Adrenal gland (tissue), 19 donors: ENCODE measurements at places on chromosomes 3 and 15. TPM values are rescaled to one million over a fixed set of nuclear protein-coding genes. Genes with fewer than 3 reads are reported as not detected.

- H3K36me3 ChIP-seq = peaks cover 80% of the 10 kb centered on the region
- H3K4me3 ChIP-seq = no peak overlapping the region
- DNase-seq = peak; percentile 13
Observed at GRCh38 chr3:38131621-38132369, 5.1 kb downstream of the ACAA1 start.

DNA sequence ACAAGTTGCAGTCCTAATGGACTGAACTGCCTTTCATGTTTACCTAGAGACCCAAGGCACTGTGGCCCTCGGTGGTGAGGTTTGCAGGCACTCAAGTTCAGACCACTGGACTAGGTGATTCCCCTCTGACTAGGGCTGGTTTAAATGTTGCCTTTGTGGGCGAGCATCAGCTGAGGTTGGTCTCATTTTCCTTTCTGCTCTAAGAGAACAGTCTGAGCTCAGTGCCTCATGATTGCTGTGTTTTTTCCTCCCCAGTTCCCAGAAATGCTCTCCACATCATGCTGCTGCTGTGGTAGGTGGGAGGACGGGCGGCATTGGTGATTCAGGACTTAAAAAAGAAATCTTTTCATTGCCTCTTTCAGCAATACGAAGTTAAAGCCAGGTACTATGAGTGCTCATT is 237.2 kb downstream of the MBNL1 start:
- no peak overlapping the region for H3K4me3 ChIP-seq
- no peak for DNase-seq
- no peaks in the 10 kb centered on the region for H3K27me3 ChIP-seq
- H3K4me1 ChIP-seq = no peaks in the 10 kb centered on the region
- no peak overlapping the region for H3K27ac ChIP-seq
- H3K36me3 ChIP-seq = no peaks in the 10 kb centered on the region

- no peaks in the 10 kb centered on the region for H3K27me3 ChIP-seq
- no peak for DNase-seq
- no peaks in the 10 kb centered on the region for H3K36me3 ChIP-seq
- H3K4me3 ChIP-seq = no peak overlapping the region
- H3K4me1 ChIP-seq = peaks cover 17% of the 10 kb centered on the region
- no peak overlapping the region for H3K27ac ChIP-seq
Observed at GRCh38 chr3:37593796-37594195, 267.9 kb upstream of the CTDSPL start.

GRCh38 chr3:171255236-171255806 is 204.9 kb downstream of the TNIK start:
- peaks cover 4% of the 10 kb centered on the region for H3K4me1 ChIP-seq
- no peak for DNase-seq
- H3K27me3 ChIP-seq = no peaks in the 10 kb centered on the region
- no peak overlapping the region for H3K4me3 ChIP-seq
- no peaks in the 10 kb centered on the region for H3K36me3 ChIP-seq

DNA sequence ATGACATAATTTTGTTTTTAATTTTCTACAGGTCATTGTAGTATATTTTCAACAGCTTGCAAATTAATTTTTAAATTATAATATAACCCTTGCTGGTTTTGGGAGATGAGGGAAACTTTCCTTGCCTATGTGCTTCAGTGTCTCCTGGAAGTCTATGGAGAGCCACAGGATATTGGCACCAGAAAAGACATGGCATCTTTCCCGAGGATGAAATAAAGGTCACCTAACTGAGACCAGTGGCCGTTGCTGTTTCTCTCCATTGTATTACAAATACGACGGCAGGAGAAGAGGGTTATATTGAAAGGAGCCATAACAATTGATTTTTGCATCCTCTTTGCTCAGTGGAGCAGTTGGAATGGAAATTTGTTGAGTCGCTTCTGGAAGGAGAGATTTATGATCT is 19.9 kb upstream of the AQP9 start:
- no peak for DNase-seq
- H3K4me3 ChIP-seq = no peak overlapping the region
- H3K27me3 ChIP-seq = no peaks in the 10 kb centered on the region
- H3K27ac ChIP-seq = no peak overlapping the region
- H3K36me3 ChIP-seq = no peaks in the 10 kb centered on the region

- no peak overlapping the region for H3K27ac ChIP-seq
- no peaks in the 10 kb centered on the region for H3K27me3 ChIP-seq
- H3K36me3 ChIP-seq = no peaks in the 10 kb centered on the region
- DNase-seq = no peak
- H3K4me3 ChIP-seq = no peak overlapping the region
Observed at GRCh38 chr3:113607219-113607596, 74.9 kb downstream of the SIDT1 start.

DNA sequence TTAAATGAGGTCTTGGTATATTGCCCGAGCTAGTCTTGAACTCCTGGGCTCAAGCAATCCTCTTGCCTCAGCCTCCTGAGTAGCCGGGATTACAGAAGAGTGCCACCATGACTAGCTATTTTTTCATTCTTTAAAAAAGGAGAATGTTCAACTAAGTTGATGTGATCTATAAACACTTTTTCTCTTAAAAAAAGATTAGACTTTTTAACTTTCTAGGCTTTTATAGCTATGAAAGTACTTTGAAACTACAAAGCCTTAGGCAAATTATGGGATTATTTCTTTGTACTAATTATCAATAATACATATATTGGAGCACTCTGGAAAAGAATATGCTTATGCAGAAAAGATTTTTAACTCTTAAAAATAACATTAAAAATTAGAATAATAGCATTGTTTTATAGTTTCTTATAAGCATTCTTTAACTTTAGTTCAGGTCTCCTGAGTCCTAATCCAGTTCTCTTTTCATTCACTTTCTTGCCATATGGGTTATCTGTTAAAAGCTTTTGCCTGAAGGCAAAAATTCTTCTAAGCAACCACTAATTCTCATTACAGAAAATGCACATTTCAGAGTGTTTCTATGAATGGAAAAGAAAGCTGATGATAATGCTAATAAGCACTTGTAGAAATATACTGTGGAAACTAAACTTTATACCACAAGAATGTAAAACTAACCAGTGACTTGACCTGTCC is 87.8 kb downstream of the DPPA2 start:
- DNase-seq = no peak
- no peaks in the 10 kb centered on the region for H3K4me1 ChIP-seq

- no peaks in the 10 kb centered on the region for H3K27me3 ChIP-seq
- H3K27ac ChIP-seq = no peak overlapping the region
- H3K36me3 ChIP-seq = no peaks in the 10 kb centered on the region
- H3K4me1 ChIP-seq = no peaks in the 10 kb centered on the region
- no peak overlapping the region for H3K4me3 ChIP-seq
Observed at GRCh38 chr3:15439476-15439875, 12.1 kb downstream of the EAF1 start.

GRCh38 chr3:44108481-44108880 is 133.2 kb upstream of the TOPAZ1 start:
- no peak overlapping the region for H3K27ac ChIP-seq
- no peaks in the 10 kb centered on the region for H3K4me1 ChIP-seq
- no peaks in the 10 kb centered on the region for H3K36me3 ChIP-seq
- no peak overlapping the region for H3K4me3 ChIP-seq

DNA sequence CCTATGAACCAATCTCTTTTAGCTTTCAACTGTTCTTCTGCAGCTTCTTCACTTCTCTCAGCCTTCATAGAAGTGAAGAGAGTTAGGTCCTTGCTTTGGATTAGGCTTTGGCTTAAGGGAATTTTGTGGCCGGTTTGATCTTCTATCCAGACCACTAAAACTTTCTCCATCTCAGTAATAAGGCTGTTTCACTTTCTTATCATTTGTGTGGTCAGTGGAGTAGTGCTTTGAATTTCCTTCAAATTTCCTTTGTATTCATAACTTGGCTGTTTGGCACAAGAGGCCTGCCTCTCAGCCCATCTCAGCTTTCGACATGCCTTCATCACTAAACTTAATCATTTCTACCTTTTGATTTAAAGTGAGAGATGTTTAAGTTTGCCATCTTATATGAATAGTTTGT is 21.7 kb downstream of the DZIP1L start:
- DNase-seq = no peak
- H3K36me3 ChIP-seq = no peaks in the 10 kb centered on the region
- H3K4me1 ChIP-seq = no peaks in the 10 kb centered on the region
- no peaks in the 10 kb centered on the region for H3K27me3 ChIP-seq

DNA sequence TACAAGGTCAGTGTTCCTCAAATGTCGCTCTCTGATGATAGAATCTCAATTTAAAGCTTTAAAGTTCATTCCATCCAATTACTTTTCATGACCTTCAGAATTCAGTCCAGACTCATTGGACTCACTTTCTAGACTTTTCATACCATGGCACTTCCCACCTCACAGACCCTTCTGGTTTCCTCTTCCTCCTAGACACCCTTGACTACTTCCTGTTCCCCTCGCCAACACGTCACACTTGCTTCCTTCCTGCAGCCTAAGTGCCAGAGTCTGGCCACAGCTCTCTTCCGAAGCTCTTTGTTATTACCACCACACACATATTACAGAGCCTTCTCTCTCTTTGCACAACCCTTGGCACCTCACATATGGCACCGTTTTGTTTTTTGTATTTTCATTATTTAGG is 59.1 kb upstream of the UMPS start:
- H3K4me1 ChIP-seq = no peaks in the 10 kb centered on the region
- H3K27ac ChIP-seq = no peak overlapping the region
- no peaks in the 10 kb centered on the region for H3K27me3 ChIP-seq
- DNase-seq = peak; percentile 5
- no peak overlapping the region for H3K4me3 ChIP-seq

- H3K4me1 ChIP-seq = no peaks in the 10 kb centered on the region
- no peak overlapping the region for H3K27ac ChIP-seq
Observed at GRCh38 chr3:126540951-126541627, 17.1 kb downstream of the CHST13 start.

- H3K27me3 ChIP-seq = no peaks in the 10 kb centered on the region
- no peaks in the 10 kb centered on the region for H3K4me1 ChIP-seq
- no peak for DNase-seq
- no peak overlapping the region for H3K4me3 ChIP-seq
- no peaks in the 10 kb centered on the region for H3K36me3 ChIP-seq
- no peak overlapping the region for H3K27ac ChIP-seq
Observed at GRCh38 chr3:55860049-55860721, 373.1 kb upstream of the WNT5A start.

- DNase-seq = peak; percentile 89
- H3K4me3 ChIP-seq = peak within 1 kb of the TSS; percentile 14
- no peaks in the 10 kb centered on the region for H3K27me3 ChIP-seq
- peaks cover 44% of the 10 kb centered on the region for H3K4me1 ChIP-seq
Observed at GRCh38 chr3:190120269-190121060, at the start of gene P3H2. Gene P3H2 (minus strand): TSS chr3:190120897. CDS start chr3:190120731, 166 bp downstream.

DNA sequence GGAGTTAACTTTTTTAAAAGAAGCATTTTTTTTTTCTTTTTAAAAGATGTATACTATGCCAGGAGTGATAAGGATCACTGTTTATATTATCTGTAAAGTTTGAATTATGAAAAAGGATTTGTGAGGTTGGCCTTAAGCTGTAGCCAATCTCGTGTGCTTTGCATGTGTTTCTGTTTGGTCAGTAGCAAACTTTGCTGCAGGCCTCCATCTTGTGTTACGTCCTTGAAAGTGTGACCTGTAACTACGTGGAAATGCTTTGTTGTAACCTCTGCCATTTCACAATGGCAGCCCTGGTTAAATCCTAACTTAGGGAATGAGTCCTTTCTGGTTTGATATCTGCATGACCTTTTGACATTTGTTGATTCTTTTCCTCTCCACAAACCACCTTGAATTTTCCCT is 1345.6 kb downstream of the NSUN3 start:
- no peak overlapping the region for H3K4me3 ChIP-seq
- H3K27me3 ChIP-seq = no peaks in the 10 kb centered on the region
- no peak for DNase-seq
- H3K4me1 ChIP-seq = no peaks in the 10 kb centered on the region
- H3K27ac ChIP-seq = no peak overlapping the region
- no peaks in the 10 kb centered on the region for H3K36me3 ChIP-seq

GRCh38 chr3:115517457-115518050 is 105.8 kb upstream of the GAP43 start:
- no peaks in the 10 kb centered on the region for H3K4me1 ChIP-seq
- H3K27ac ChIP-seq = no peak overlapping the region
- no peaks in the 10 kb centered on the region for H3K36me3 ChIP-seq
- no peaks in the 10 kb centered on the region for H3K27me3 ChIP-seq

DNA sequence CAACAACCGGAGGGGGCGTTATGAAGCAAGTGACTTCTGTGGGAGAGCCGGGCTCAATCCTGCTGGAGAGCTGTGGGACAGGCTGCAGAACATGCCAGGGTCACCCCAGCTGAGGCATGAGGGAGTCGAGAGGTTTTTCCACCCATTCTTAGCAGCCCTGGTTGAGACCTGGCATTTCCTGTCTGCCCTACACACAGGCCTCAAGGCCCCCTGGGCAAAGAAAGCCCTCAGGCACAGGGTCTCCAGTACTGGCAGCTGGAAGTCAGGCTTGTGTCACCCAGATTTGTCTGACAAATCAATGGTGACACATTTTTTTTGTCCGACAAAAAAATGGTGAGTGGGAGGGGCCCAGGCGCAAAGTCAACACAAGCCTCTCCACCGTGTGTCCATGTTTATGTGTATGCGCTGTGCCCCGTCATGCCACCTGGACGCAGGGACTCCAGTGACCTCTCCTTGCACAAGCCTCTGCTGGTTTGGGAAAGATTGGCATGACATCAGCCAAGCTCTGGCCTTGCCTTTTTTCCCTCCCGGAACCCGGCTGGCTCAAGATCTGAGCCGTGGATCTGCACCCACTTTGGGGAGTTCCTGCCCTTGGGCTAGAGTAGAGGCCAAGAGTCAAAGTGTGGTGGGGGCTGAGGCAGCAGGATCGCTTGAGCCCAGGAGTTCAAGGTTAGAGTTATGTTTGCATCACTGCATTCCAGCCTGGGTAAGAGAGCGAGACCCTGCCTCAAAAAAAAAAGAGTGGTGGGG is 20.8 kb upstream of the ALAS1 start:
- peaks cover 20% of the 10 kb centered on the region for H3K4me1 ChIP-seq
- DNase-seq = peak; percentile 93
- H3K27me3 ChIP-seq = no peaks in the 10 kb centered on the region
- no peaks in the 10 kb centered on the region for H3K36me3 ChIP-seq

DNA sequence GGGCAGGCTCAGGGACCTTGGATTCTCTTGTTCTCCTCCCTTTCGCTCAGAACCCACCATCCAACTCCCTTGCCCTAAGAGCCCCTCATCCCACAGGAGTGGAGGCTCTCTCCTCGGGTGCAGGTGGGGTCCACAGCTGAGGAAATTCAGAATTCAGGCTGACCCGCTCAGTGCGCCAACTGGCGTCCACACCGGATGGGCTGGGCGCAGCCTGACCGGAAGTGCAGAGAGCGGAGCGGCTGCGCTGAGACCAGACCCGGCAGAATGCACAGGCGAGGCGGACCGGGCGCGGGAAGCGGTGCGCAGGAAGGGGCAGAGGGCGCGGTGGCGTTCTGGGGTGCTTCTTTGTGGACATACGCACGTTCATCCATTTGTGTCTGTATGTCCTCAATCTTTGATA is 210.4 kb upstream of the NDN start:
- no peaks in the 10 kb centered on the region for H3K4me1 ChIP-seq
- H3K4me3 ChIP-seq = no peak overlapping the region
- H3K36me3 ChIP-seq = no peaks in the 10 kb centered on the region
- DNase-seq = no peak

C15orf40 gene
- 24.3 TPM for total RNA-seq

STAC gene
- total RNA-seq = 2.3 TPM

PLOD2 gene
- 23.1 TPM for total RNA-seq

SHC4 gene
- 0.57 TPM for total RNA-seq

TMEM207 gene
- total RNA-seq = not detected

BBX gene
- 87.5 TPM for total RNA-seq

TMCO5A gene
- total RNA-seq = not detected

EPHB3 gene
- 0.56 TPM for total RNA-seq

GJD2 gene
- total RNA-seq = not detected

MESP1 gene
- 4.1 TPM for total RNA-seq

SERINC4 gene
- not detected for total RNA-seq

SEMA3G gene
- 4.5 TPM for total RNA-seq

CYP8B1 gene
- total RNA-seq = not detected
